OCI-M1 (cell line): ENCODE measurements at places on chromosomes 7 and 10.

GRCh38 chr7:151542606-151543130 is 23.0 kb upstream of the RHEB start:
- no peak for DNase-seq

GRCh38 chr10:98628206-98628605 is 181.5 kb upstream of the HPS1 start:
- no peak for DNase-seq

DNA sequence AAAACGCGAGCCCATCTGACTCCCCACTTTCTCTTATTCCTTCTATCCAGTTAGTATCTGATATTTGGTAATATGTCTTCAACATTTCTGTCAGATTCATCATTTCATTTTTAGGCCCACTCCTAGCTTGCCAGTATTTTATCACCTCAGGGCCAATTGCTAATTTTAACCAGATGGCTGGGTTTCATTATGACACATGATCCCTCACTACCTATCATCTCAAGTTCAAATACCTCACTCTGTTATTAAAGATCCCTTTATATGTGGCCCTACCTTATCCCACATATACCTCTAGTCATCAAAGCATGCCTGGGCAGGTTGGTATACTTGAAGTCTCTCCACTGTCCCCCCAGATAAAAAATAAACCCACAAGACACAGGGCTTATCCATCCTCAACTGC is 104.9 kb downstream of the RNLS start:
- no peak for DNase-seq

DNA sequence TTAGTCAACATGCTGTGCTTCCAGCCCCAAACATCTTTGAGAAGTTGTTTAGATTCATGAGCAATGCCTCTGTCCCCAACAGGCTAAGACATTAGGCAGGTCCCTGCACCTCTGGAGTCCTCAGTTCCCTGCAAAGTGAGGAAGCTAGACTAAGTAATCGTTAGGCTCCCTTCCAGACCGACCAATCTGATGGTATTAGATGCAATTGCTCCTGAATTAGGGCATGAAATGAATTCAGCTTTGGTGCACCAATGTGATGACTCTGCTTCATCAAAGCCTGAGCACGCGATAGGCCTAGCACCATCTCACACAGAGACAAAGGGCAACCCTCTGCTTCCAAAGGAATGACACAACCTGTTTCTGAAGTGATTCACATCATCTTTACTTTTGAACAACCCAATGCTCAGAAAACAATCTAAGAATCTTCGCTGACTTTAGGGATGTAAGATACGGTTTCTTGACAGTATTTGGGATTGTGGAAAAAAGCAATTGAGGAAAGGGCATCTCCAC is 723 bp upstream of the TES start:
- DNase-seq: no peak

DNA sequence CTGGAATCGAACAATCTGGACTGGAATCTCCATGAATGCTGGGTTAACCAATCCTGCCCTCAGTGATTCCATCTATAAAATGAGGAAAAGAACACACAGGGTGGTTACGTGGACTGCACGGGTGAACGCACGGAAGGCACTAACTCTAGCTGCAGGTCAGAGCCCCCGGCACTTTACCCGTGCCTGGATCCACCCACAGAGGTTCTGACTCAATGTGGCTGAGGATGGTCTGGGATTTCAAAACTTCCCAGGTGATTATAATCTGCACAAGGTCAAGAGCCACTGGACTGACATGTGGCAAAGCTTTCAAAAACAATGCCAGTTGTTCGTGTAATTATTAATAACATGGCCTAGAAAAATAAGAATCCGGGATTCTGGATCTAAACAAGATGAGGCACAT is 29.2 kb downstream of the KIAA1549 start:
- DNase-seq: no peak

DNA sequence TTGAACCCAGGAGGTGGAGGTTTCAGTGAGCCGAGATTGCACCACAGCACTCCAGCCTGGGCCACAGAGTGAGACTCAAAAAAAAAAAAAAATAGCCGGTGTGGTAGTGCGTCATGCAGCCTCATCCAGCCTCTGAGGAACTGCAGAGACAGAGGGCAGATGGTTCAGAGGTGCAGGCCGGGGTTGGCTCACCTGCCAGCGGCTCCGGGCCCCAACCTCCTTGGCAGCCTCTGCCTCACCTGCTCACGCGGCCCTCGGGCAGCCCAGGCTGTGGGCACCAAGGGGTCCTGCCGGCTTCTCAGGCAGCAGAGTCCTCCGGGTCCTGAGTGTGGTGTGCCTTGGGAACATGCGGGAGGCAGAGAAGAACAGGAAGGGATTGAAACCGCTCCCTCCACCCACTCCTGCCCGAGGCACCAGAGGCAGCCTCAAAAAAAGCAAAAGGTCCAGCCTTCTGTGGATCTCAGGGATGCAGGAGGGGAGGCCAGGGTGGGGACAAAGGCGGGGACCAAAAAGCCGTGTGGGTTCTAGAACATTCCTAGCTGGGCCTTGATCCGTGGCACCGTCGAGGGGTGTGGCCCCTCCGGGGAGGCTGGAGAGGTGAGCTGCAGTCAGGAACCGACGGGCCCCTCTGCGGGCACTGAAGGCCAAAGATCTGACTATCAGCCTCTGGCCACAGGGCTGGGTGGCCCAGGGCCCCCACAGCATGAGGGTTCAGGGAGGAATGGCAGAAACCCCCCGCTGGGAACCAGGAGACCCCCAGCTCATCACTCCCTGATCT is 55.4 kb upstream of the DNAJB6 start:
- no peak for DNase-seq

- DNase-seq: no peak
These were observed 504.4 kb downstream of the GALNT17 start for GRCh38 chr7:71636329-71636728.

DNA sequence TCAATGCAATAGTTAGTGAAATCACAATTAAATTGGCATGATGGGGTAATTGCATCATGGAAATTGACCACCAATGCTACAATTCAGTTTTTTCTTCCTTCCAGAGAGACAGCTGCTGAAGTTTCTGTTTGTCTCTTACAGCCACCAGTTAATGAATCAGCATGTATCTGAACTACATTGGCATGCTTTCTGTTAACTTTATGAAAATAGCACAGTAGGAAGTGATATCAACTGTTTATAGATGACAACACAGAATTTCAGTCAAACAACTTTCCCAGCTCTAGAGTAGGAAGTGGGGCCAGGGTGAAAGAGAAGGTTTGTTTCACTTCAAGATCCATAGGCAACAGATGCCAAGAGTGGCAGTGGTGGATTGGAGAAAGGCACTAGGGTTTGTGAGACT is 339.6 kb upstream of the VWC2 start:
- no peak for DNase-seq

GRCh38 chr7:36615852-36616540 is 108.3 kb downstream of the AOAH start:
- DNase-seq: no peak
